NCI-H187 (cell line): ENCODE measurements at places on chromosomes 12 and 14.

- no peak for DNase-seq
Observed at GRCh38 chr12:117342682-117343081, 18.7 kb downstream of the NOS1 start.

GRCh38 chr12:132066345-132066685 lies 77.8 kb downstream of the DDX51 start:
- no peak for DNase-seq

DNA sequence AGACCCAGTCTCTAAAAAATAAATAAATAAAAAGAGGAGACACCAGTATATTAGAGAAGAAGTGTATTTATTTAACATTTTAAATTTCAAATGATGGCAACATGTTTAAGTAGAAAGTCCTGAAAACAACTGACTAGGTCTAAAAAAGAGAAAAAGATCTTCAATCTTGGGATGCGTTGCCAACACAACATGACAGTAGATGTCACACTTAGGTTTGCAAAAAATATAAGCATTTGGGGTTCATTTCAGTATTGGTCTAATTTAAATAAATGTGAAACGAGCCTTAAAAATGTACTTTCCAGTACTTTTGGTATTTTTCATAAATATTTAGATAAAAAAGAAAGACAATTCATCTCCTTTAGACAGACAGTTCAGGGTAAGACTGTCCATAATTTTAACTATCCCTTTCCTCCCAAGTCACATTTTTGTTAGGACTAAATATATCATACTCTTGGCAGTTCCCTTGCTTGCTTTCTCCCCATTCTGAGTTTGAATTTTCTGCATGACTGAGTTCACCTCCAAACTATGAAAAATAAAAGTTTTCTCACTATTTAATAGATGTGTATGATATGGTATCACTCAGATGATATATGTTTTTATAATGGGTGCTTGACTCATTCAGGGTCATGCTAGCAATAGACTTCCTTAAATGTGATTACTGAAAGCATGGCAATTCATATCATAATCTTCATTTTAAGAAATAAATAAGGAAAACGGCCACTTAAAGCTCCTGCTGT lies 4.3 kb downstream of the C14orf93 start:
- DNase-seq, result no peak

DNA sequence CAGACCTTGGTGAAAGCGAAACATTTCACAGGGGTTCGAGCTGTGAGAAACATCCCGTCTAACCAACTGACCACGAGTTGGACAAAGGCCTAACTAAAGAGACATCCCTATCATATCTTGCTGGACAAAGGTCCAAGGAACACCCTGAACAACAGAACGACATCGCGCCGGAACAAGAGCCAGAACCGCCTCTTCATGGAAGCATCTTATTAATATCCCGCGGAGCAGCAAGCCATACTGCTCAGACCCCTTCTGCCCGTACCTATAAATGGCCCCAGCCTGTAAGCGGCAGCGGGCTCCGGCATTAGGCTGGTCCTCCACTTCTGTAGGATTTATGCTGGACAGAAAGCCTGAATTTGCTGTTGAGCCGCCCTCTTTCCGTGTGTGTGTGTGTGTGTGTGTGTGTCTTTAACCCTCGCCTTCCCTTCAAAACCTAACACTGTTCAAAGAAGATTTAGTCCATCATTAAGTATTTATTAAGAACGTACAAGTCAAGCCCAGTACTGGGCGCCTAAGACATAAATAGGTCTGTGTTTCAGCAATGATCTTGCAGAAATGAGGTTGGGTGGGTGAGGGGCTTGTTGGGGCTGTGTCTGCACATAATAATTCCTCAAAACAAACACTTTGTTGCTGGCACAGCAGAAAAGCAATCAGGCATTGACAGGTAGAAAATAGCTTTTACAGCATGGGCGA lies 1.9 kb downstream of the SLC6A15 start:
- DNase-seq, result no peak

- DNase-seq, result no peak
Observed at GRCh38 chr12:6424008-6424347, 20.8 kb upstream of the CD27 start.

DNA sequence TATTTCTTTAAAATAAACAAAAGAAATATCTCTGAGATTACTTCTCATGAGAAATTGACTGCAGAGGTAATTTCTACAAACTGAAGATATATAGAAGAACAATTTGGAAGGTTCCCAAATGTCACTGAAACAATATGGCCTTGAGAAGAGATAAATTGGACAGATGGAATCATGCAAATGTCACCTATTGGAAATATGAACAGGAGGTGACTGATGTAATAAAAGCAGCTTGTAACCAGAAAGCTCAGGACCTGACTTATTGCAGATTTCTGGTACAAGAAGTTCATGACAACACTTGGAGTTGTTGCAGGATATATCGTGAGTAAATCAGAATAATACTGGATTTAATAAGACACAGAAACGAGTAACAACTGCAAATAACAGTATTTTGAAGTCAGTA lies 93.3 kb upstream of the TRHDE start:
- no peak for DNase-seq

DNA sequence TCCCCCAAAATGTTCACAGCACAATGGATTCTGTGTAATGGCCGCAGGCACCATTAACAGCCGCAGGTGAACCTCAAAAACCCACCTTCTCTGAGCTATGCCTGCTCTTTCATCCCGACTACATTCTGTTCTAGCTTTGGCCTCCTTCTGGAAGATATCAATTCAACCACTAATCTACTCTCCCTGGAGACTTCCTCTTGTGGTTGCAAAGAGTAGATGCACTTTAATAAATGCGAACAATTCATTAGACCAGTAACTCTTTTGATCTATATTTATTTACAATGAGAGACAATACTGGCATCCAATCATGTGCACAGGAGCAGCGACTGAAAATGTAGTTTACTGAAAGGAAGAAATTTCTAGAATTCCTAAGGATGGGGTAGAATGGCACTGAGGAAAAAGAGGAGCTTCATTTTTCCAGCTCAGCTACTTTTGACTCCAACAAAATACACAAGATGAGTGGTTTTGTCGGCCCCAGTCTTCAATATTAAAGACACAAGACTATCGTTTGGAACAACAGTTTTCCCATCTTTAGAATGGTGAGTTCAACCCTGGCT lies 5.3 kb downstream of the GRIN2B start:
- DNase-seq, result no peak

DNA sequence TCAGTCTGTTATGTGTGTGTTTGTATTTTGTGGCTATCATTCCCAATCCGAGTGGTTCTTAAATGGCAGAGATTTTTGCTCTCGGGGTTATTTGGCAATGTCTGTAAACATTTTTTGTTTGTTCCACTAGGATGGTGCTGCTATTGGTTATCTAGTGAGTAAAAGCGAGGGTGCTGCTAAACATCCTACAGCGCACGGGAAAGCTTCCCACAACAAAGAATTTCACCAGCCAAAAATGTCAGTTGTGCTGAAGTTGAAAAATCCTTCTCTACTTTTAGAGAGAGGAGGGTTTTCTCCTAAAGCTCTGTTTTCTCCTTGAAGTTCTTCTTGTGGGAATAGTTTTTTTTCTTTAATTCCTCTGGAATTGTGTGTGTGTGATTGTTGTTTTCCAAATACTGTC lies 2.4 kb downstream of the EXD2 start:
- DNase-seq, result no peak

DNA sequence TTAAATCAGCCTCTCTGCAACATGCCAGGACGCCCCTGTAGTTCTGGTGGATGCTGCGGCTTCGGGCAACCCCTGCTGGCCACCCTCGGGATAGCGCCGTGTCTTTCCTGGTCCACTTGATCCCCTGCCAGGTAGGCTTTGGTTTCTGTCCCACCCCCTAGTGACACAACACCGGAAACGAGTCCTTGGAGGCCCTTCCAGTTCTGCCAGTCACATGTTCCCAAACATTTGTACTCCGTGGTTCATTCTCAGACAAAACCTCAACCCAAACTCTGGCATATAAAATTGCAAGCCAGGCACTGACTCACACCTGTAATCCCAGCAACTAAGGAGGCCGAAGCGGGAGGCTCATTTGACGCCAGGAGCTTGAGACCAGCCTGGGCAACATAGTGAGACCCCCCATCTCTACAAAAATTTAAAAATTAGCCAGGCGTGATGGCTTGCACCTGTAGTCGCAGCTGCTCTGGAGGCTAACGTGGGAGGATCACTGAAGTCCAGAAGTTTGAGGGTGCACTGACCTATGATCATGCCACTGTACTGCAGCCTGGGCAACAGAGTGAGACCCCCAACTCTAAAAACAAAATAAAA lies 37.0 kb downstream of the RASAL1 start:
- peak; percentile 73 for DNase-seq

GRCh38 chr12:117165342-117165741 lies 24.9 kb downstream of the FBXO21 start:
- no peak for DNase-seq

DNA sequence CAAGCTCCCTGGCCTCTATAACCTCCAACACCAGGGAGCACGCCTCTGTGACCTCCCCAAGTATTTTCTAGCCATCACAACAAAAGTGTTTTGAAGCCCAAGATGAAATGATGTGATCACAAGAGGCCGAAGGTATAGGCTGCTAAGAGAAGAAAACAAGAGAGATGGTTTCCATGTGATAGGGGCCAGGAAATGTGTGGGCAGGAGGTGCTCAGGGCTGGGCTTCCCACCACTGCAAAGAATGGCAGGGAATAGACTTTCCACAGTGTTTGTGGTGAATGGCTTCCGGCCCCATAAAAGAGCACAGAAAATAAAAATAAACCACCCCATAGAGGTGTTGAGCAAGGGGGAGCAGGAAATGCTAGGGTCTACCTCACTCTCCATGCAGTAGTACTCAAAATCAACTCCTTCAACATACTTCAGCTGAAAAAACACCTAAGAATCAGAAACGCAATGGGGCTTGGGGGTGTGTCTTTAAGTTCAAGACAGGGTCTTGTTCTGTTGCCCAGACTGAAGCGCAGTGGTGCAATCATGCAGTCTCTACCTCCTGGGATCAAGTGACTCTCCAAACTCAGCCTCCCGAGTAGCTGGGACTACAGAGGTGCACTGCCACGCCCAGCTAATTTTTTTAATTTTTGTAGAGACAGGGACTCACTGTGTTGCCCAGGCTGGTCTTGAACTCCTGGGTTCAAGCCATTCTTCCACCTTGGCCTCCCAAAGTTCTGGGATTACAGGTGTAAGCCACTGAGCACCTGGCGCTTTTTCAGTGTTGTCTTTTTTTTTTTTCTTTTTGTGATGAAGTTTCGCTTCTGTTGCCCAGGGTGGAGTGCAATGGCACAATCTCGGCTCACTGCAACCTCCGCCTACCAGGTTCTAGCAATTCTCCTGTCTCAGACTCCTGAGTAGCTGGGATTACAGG lies 27.1 kb downstream of the DAD1 start:
- DNase-seq, result no peak

DNA sequence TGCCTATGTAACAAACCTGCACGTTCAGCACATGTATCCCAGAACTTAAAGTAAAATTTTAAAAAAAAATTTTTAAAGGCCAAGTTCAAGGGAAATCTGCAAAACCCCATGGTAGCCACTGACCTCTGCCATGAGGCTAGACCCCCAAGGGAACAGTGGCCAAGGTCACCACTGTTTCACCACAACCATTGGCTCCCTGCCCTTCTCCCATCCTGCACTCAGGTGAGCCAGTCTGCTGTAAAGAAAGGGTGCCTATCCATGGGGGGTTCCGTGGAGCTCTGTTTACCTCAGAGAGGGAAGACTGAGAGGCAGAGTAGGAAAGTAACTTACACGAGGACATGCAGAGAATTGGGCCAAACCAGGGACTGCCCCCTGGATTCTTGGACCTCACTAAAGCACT lies 38.6 kb downstream of the VWF start:
- DNase-seq, result no peak

- no peak for DNase-seq
Observed at GRCh38 chr14:103056322-103057027, 874 bp downstream of the CDC42BPB start.

- DNase-seq, result no peak
Observed at GRCh38 chr14:64673748-64674147, 30.5 kb upstream of the PLEKHG3 start.

GRCh38 chr14:84963518-84963917 lies 566.4 kb upstream of the FLRT2 start:
- DNase-seq, result no peak

GRCh38 chr12:68440068-68440581 lies 108.0 kb upstream of the MDM1 start:
- DNase-seq, result no peak

- no peak for DNase-seq
Observed at GRCh38 chr14:94045563-94046345, 19.6 kb downstream of the OTUB2 start.

DNA sequence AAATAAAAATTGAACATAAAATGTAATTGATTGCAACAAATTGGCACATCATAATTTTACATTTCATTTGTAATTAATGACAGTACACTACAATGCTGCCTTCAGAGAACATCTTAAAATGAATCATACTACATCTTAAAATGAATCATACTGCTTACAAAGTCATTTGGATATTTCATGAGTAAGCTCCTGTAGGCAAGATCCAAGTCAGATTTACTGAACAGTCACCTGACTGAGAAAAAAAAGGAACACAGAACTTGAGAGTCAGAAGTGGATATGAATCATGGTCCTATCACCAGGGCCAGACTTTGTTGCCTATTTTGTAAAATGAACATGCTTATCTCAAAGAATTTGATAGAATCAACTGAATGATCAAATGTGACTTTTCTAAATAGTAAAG lies 32.7 kb upstream of the FBLN5 start:
- no peak for DNase-seq

GRCh38 chr14:61930101-61930857 lies 168.1 kb downstream of the SNAPC1 start:
- DNase-seq, result no peak

DNA sequence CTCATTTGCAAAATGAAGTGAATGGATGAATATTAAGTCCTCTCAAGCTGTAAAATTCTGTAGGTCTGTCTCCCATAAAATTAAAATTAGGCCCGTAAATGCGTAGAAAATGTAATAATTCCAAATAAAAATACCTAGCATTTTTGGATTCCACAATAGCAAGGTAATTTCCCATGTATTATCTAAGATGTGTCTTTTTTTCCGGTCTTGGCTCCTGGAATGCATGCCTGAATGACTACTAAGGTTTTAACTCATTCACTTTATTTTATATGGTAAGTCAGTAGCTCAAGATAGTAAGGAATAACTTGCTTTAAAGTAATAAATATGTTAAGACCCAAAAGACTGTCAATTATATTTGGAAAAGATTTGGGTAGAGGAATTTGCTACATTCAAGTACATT lies 11.1 kb downstream of the TXNRD1 start:
- no peak for DNase-seq

DNA sequence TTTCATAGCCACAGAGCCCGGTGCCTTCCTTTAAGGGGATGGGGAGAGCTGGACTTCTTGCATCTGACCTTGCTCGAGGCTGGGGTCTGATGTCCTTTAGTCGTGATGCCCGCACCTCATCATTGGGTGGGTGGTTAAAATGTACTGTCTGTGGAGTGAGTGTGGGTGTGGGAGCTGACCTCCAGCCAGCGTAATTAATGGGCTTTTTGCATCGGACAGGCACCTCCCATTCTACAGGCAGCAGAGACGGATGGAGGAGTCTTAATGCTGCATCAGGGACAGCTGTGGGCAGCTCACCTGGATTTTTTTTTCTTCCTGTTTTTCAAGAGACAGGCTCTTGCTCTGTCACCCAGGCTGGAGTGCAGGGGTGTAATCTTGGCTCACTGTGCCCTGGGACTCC lies 114.8 kb downstream of the PTPN11 start:
- no peak for DNase-seq

- DNase-seq, result no peak
Observed at GRCh38 chr12:95653771-95654546, 102.7 kb upstream of the USP44 start.

- DNase-seq, result no peak
Observed at GRCh38 chr14:102883089-102883541, 39.3 kb upstream of the AMN start.

GRCh38 chr12:109999983-110000505 lies 814 bp downstream of the ANKRD13A start:
- no peak for DNase-seq

- DNase-seq, result no peak
Observed at GRCh38 chr14:37253905-37254304, 56.2 kb downstream of the MIPOL1 start.
